GM23338 (cell line): ENCODE measurements at places on chromosomes 7 and 10. TPM values are rescaled to one million over a fixed set of nuclear protein-coding genes. Genes with fewer than 3 reads are reported as not detected.

DNA sequence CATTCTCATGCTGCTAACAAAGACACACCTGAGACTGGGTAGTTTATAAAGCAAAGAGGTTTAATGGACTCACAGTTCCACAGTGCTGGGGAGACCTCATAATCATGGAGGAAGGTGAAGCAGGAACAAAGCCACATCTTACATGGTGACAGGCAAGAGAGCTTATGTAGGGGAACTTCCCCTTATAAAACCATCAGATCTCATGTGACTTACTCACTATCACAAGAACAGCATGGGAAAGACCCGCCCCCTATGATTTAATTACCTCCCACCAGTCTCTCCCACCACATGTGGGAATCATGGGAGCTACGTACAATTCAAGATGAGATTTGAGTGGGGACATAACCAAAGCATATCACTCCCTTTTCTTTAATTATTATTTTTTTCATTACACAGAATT, 16.6 kb downstream of the COL28A1 start:
- DNase-seq, result no peak

Gene IFIT1
- total RNA-seq, result 3.1 and 3.9 TPM in 2 replicates

Gene CFAP70
- total RNA-seq, result 0.08 and 0.17 TPM in 2 replicates

Gene NODAL
- 28.4 and 29.9 TPM in 2 replicates for total RNA-seq

Gene FAM20C
- total RNA-seq, result 24.8 and 26.8 TPM in 2 replicates
